Left renal pelvis (tissue), 4 donors: ENCODE measurements at places on chromosomes 1 and 21. TPM values are rescaled to one million over a fixed set of nuclear protein-coding genes. Genes with fewer than 3 reads are reported as not detected.

- no peak for DNase-seq
Observed at GRCh38 chr1:235632506-235633401, 16.8 kb downstream of the GNG4 start.

DNA sequence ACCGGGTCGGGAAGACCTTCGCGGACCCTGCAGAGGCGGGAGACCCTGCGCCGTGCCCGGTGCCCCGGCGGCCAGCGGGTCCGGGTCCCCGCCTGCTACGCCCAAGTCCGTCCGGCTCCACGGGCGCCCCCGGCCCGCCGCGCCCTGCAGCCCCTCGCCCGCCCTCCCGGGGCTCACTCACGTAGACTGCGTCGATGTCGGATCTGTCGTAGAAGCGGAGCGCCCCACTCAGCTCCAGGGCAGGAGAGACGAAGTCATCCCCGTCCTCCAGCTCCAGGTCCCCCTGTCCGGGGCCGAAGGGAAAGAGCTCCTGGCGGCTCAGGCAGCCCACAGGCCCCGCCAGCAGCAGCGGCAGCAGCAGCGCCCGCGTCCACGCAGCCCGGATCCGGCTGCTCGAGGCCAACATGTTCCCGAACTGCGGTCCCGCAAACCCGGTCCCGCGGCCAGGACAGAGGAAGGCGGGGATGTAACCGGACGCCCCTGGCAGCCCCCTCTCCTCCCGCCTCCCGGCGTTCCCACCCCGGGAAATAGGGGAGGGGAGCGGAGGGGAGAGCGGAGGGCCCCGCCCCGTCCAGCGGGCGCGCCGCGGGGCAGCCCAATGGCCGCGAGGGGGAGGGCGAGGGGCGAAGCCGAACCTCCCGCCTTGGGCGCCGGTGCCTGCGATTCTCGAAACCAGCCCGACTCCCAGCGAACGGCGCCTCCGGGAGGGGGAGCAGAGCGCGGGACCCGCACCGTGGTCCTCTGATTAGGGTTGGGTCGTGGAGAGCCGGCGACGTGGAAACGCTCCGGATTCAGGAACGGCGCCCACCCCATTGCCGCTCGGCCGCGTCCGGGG lies at the start of gene NID1:
Gene NID1, minus strand, starts transcription at position 417 of the 835 bp plus-strand sequence. Its CDS starts 11 bp downstream, at position 406.
- peak; percentile 73 for DNase-seq

GRCh38 chr1:12461754-12462153 lies 156.3 kb downstream of the DHRS3 start:
- no peak for DNase-seq

DNA sequence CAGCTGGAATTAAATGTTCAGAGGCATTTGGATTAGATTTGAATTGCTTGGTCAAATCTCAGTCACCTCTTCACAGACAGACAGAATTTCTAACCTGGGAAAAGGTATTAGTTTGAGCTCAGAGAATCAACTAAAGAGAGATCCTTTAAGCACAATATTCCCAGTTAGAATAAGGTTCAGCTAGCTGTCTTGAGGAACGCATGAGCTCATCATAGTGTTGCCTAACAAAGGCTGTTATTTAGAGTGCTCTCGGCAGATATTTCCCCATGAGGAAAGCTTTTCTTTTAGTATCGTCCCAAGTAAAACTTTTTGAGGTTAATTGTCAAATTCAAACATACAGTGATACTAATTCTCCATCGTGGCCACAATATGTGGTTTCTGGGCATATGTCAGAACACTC lies 269.9 kb downstream of the HLX start:
- DNase-seq: no peak

- DNase-seq: no peak
Observed at GRCh38 chr1:233316473-233316872, 11.1 kb upstream of the MAP3K21 start.

DNA sequence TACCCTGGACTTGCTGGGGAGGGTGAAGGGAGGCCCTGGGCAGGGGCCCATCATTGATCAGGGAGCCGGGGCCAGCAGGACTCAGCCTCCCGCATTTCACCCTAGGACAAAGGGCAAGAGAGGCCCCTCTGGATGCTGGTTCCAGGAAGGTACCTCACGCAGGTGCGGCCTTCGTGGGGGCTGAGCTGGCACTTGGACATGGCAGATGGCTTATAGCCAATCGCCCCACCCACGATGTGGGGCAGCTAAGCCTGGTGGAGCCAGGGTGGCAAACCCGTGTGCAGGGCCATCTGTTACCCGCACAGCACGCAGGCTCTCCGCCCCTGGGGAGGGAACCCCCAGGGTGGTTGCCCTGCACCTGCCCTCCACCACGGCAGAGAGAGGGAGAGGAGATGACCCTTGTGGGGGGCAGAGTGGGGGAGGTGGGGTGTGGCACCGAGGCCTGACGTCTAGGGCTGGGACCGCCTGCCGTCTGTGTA lies 2.5 kb downstream of the TFF3 start:
- DNase-seq: no peak

DNA sequence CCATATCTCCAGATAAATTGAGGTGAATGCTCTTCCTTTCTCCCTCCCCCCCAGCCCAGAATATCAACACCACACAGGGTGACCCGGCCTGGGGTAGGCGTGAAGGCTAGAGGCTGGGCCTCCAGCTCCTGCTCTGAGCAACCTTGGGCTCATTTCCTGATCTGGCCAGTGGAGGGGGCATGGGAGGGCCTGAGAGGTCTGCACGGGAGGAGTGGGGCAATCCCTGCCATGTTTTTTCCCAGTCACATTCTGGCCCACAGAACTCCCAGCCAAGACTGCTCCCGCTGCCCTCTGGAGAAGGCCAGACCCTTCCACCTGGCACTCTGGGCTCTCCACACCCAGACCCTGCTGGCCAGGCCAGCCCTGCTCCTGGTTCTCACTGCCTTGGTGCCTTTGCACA lies 3.9 kb downstream of the CLDN19 start:
- no peak for DNase-seq

- no peak for DNase-seq
Observed at GRCh38 chr21:39153373-39153772, 29.9 kb downstream of the PSMG1 start.

DNA sequence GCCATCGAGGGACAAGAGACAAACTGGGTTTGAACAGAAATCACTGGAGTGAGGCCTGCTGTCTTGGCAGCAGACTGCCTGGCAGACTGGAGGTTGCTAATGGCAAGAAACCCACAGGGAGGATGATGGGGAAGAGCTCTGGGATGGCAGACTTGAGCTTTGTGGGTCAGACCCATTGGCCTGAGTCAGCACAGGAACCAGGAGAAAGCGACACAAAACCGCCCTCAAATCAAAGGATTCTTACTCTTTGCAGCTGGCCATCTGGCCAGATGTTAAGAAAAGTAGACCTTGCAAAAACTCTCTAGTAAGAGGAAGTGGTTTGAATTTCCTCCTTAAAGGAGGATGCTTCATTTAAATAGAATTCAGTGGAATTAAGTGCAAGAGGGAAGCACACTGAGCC lies 195.2 kb upstream of the JUN start:
- no peak for DNase-seq

DNA sequence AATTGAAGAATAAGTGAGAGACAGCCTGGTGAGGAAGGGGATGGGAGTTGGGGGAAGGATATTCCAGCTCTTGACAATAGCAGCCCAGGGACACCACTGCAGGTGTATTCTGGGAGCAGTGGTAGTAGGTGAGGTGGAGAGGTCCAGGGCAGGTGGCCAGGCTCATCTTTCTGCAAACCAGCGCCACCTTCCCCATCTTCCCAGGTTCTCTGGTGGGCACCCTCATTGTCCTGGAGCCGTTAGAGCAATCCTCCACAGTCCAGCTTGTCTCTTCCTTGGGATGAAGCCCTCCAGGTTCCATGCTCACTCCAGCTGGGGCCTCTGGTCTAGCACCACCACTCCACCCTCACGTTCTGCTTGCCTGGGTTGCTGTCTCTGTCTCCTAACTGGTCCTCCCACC lies 97.0 kb downstream of the IER5 start:
- DNase-seq: no peak

- DNase-seq: no peak
Observed at GRCh38 chr1:222165629-222166028, 382.3 kb downstream of the HHIPL2 start.

GRCh38 chr1:106249365-106249764 lies 807.1 kb upstream of the PRMT6 start:
- no peak for DNase-seq

DNA sequence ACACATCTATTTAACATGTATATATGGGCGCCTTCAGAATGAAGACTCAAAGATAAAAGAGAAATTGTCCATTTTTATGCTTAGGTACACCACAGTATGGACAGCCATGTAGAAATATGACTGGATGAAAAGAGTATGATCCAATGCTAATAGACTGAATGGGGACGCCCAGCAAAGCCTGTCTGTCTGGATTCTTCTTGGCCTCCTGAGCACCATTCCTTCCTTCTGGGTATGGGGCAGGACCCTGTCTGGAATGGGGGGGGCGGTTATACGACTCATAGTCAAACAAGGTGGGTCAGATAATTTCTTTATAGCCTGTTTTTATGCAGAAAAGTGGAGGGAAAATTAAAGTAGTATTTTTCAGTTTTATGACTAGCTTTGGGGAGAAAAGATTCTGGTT lies 81.2 kb upstream of the ABCD3 start:
- no peak for DNase-seq

GRCh38 chr1:43844114-43844513 lies 89.5 kb upstream of the ARTN start:
- no peak for DNase-seq

DNA sequence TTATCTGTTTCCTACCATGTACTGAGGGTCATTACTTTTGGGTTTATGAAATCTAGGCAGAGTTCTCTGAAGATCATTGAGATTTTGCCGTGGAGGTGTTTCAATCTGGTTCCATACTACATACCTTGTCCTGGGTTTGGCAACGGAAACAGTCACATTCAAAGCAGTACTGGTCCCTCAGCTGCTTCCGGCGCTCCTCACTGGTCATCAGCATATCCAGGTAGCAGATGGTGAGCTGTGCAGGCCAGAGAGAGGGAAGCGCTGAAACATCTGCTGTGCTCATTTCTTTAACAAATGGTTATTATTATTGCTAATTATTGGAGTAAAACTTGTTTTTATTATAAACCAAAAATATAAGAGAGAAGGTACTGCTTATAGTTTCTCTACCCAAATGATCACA lies 591.7 kb downstream of the SMYD3 start:
- no peak for DNase-seq

DNA sequence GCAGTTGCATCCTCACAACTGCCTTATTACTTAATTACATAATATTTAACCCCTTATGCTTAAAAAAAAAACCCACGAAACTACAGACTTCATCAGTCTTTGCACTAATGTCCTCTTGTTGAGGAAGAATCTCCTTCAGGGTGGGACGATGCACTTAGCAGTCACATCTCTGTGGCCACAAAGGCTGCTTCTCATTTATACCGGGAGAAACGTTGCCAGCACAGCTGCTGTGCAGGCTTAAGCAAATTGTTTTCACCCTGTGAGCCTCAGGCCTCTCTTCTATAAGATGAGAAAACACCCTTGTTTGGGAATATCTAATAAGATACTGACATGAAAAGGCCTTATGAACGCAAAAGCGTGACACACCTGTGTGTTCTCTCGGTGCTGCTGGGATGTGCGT lies 2.9 kb upstream of the OBSCN start:
- no peak for DNase-seq

GRCh38 chr21:34075760-34076660 lies 2.6 kb downstream of the MRPS6 start:
- no peak for DNase-seq

- DNase-seq: no peak
Observed at GRCh38 chr1:206135248-206135647, 18.1 kb upstream of the AVPR1B start.

- DNase-seq: no peak
Observed at GRCh38 chr1:2322581-2323211, 68.7 kb downstream of the MORN1 start.

GRCh38 chr1:112841825-112842224 lies 114.2 kb downstream of the SLC16A1 start:
- DNase-seq: no peak

- no peak for DNase-seq
Observed at GRCh38 chr1:40064797-40065499, 24.4 kb downstream of the CAP1 start.

GRCh38 chr21:39637197-39637970 lies 24.6 kb downstream of the B3GALT5 start:
- no peak for DNase-seq

DNA sequence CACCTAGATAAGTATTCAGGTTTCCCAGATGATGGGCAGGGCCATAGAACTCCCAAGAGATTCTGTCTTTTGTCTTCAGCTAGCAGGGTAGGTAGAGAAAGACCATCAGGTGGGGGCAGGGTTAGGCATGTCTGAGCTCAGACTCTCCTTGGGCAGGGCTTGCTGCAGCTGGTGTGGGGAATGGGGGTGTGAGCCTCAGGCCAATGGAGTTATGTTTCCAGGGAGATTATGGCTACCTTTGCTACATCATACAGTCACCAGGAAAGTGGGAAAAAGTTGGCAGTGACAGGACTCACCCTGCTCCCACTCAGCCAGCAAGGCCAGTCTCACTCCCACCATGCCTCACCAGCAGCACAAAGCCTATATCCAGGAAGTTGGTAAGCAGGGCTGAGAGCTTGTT lies 77.8 kb downstream of the DRAM2 start:
- DNase-seq: no peak

DNA sequence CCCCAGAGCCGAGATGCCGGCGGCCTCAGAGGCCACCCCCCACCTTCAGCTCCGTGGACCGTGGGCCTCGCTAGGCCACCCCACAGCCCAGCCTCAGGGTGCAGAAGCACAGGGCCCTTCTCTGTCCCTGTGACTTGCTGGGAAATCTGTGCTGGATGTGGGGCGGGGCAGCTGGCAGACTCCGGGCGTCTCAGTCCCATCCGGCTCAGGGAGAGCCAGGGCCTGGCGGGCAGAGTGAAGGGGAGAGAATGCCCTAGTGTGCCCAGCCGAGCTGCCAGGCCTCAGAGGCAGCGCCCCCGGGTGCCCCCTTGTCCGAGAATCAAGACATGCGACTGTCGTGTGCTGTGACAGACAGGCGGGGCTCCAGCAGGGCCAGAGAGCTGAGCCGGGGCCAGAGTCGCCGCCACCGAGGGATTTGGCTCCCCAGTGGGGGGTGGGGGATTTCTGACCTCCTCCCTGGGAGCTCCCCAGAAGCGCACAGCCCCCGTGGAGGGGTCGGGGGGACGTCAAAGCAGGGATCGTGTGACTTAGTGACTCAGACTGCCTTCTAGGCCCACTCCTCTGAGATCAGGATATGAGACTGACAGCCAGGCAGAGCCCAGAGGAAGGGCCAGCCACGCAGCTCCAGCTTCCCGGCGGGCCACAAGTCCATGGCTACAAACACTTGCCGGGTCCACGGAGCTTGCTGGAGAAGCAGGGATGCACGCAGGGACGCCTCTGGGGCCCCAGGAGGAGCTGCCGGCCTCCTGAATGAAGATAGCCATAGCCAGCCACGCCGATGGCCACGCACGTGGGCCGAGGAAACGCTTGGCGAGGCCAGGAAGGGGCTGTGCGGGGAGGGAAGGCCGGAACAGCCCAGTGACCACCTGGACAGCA lies 11.9 kb downstream of the COL6A1 start:
- no peak for DNase-seq

- no peak for DNase-seq
Observed at GRCh38 chr1:65062339-65062738, 85.7 kb upstream of the AK4 start.

- no peak for DNase-seq
Observed at GRCh38 chr1:11523261-11523660, 44.3 kb downstream of the DISP3 start.

Gene MIA3
- polyA plus RNA-seq: 68.6 TPM

Gene KRTAP21-2
- polyA plus RNA-seq: not detected

Gene CCNL2
- polyA plus RNA-seq: 377 TPM

Gene CLCC1
- 42.5 TPM for polyA plus RNA-seq

Gene FCMR
- polyA plus RNA-seq: 2.3 TPM

Gene OR2T29
- polyA plus RNA-seq: not detected

Gene CYP4Z1
- 0.20 TPM for polyA plus RNA-seq

Gene RIMS3
- 2.8 TPM for polyA plus RNA-seq

Gene FCGR1A
- polyA plus RNA-seq: 1.7 TPM
